Airway epithelial cell (primary cell): ENCODE measurements at places on chromosomes 6 and 20. TPM values are rescaled to one million over a fixed set of nuclear protein-coding genes. Genes with fewer than 3 reads are reported as not detected.

CABLES2 gene
- 4.0 and 4.8 TPM in 2 replicates for total RNA-seq

MATN4 gene
- total RNA-seq, result 0.05 TPM in 1 of 2 replicates, not detected in the other

SENP6 gene
- total RNA-seq, result 26.5 and 37.6 TPM in 2 replicates

SMIM8 gene
- 3.6 and 3.7 TPM in 2 replicates for total RNA-seq

RBBP8NL gene
- total RNA-seq, result 2.2 and 4.2 TPM in 2 replicates

TEAD3 gene
- total RNA-seq, result 13.4 and 22.1 TPM in 2 replicates

TGM3 gene
- total RNA-seq, result 0.14 and 0.35 TPM in 2 replicates

SOBP gene
- 0.19 and 0.99 TPM in 2 replicates for total RNA-seq

SPTLC3 gene
- total RNA-seq, result 4.6 and 7.1 TPM in 2 replicates

FAM209B gene
- 0.49 TPM in 1 of 2 replicates, not detected in the other for total RNA-seq

PRICKLE4 gene
- 0.28 and 2.5 TPM in 2 replicates for total RNA-seq

TNXB gene
- total RNA-seq, result under 0.01 and 0.05 TPM in 2 replicates

PXMP4 gene
- total RNA-seq, result 4.9 TPM in 2 replicates

LY6G6F gene
- total RNA-seq, result not detected in 2 replicates

RNF144B gene
- total RNA-seq, result 32.5 and 38.2 TPM in 2 replicates

CGA gene
- not detected in 2 replicates for total RNA-seq

APCDD1L gene
- 1.5 and 1.6 TPM in 2 replicates for total RNA-seq

CNKSR3 gene
- 3.2 and 3.9 TPM in 2 replicates for total RNA-seq

PNLDC1 gene
- total RNA-seq, result 0.14 TPM in 2 replicates

GJA10 gene
- total RNA-seq, result not detected in 2 replicates

SNAP91 gene
- total RNA-seq, result not detected in 2 replicates

TCP11 gene
- total RNA-seq, result not detected in 2 replicates

PRIM2 gene
- 12.5 and 16.9 TPM in 2 replicates for total RNA-seq

SPINT3 gene
- total RNA-seq, result not detected in 2 replicates

FERMT1 gene
- 26.7 and 37.3 TPM in 2 replicates for total RNA-seq

OR12D3 gene
- not detected in 2 replicates for total RNA-seq

TP53TG5 gene
- total RNA-seq, result not detected in 2 replicates

ADGRB3 gene
- total RNA-seq, result not detected in 2 replicates

VWA7 gene
- 1.6 and 2.8 TPM in 2 replicates for total RNA-seq

SNX14 gene
- 42.5 and 88.8 TPM in 2 replicates for total RNA-seq

ZNF133 gene
- total RNA-seq, result 12.8 and 20.0 TPM in 2 replicates

TFEB gene
- total RNA-seq, result 11.4 and 14.2 TPM in 2 replicates

SNAP25 gene
- total RNA-seq, result 0.33 TPM in 1 of 2 replicates, not detected in the other

SMOC2 gene
- 0.33 and 1.1 TPM in 2 replicates for total RNA-seq

EPHA7 gene
- total RNA-seq, result not detected in 2 replicates

MLN gene
- total RNA-seq, result not detected in 2 replicates

ENPP1 gene
- 0.28 and 0.42 TPM in 2 replicates for total RNA-seq

MOXD1 gene
- 0.88 and 1.6 TPM in 2 replicates for total RNA-seq

BANF2 gene
- total RNA-seq, result not detected in 2 replicates

HLA-C gene
- total RNA-seq, result 250 and 259 TPM in 2 replicates

RSPH9 gene
- total RNA-seq, result 0.14 and 0.23 TPM in 2 replicates

OLIG3 gene
- not detected in 2 replicates for total RNA-seq

VGLL2 gene
- total RNA-seq, result not detected in 2 replicates

NUP43 gene
- total RNA-seq, result 12.4 and 20.5 TPM in 2 replicates

CRISP2 gene
- not detected in 2 replicates for total RNA-seq

SPATA25 gene
- total RNA-seq, result 0.33 TPM in 1 of 2 replicates, not detected in the other

PPP1R16B gene
- under 0.01 TPM in 1 of 2 replicates, not detected in the other for total RNA-seq

ADGB gene
- not detected in 2 replicates for total RNA-seq

ADAM33 gene
- total RNA-seq, result 0.79 TPM in 1 of 2 replicates, not detected in the other

FYN gene
- 27.1 and 31.5 TPM in 2 replicates for total RNA-seq

STXBP5 gene
- 17.5 and 21.0 TPM in 2 replicates for total RNA-seq

LMBRD1 gene
- total RNA-seq, result 23.9 and 26.1 TPM in 2 replicates

TSBP1 gene
- total RNA-seq, result not detected in 2 replicates

ULBP3 gene
- total RNA-seq, result 12.1 and 14.7 TPM in 2 replicates
